ENCODE measurements at places on chromosomes 6 and 20.

- DNase-seq, result no peak
Observed at GRCh38 chr20:19926591-19926990, 90.6 kb upstream of the NAA20 start.

DNA sequence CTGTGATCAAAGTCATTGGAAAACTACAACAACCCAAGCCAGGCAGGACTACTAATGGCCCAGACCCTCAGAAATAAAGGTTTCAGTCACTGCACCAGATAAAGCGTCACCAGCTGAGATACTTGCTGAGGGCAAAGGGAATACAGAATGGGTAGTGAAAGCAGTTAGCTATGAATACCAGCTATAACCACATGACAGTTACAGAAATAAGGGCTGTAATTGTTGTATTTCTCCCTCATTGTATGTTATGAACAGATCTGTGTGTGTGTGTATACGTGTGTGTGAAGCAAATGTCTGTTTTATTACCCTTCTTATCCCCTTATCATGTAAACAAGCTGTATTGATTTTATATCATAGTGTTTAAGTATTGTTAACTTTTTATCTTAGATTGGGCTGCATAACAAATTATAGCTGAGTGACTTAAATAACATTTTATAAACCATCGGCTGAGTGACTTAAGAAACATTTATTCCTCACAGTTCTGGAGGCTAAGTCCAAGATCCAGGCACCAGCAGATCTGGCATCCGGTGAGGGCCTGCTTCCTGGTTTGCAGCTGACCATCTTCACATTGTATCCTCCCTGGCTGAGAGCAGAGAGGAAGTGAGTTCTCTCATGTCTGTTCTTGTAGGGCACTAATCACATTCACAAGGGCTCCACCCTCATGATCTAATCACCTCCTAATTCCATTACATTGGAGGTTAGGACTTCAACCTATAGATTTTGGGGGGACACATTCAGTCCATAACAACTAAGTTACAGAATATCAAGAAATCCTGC, 46.0 kb upstream of the VSX1 start:
- no peak for DNase-seq

DNA sequence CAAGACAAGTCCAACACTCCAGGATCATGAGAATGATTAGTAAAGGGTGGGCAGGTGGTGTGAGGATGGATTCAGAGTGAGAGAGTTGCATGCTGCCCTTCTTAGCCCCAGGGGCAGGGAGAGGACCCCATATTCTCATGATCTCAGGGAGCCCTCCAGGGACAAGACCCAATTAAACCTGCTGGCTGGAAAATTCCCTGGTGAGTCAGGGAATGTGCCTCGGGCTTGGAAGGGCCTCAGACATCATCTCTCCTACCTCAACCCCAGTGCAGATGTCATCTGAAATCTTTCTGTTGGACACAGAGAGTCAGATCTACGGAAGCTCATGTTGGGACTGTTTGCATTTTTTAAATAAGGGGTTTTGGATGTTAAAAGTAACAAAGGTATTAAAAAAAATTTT, 9.2 kb upstream of the SIRPD start:
- peak; percentile 0 for DNase-seq

GRCh38 chr6:16367571-16367970, 129.2 kb downstream of the GMPR start:
- no peak for DNase-seq

- DNase-seq, result peak; percentile 36
Observed at GRCh38 chr6:157798851-157799250, 24.2 kb upstream of the SNX9 start.

GRCh38 chr20:49824206-49824605, 11.6 kb downstream of the SLC9A8 start:
- no peak for DNase-seq

DNA sequence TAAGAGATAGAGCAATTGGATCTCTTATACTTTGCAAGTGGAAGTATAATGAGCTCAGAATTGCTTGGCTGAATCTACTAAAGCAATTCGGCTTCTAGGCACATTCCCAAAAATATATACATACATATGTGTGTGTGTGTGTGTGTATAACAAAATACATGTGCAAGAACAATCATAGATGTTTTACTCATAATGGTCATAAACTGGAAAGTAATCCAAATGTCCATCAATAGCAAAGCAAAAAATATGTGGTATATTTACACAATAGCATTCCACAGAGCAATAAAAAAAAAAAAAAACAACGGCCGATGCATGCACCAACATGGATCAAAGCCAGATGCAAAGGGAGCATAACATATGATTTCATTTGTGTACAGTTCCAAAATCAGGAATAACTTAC, 707.9 kb downstream of the RFPL4B start:
- no peak for DNase-seq

DNA sequence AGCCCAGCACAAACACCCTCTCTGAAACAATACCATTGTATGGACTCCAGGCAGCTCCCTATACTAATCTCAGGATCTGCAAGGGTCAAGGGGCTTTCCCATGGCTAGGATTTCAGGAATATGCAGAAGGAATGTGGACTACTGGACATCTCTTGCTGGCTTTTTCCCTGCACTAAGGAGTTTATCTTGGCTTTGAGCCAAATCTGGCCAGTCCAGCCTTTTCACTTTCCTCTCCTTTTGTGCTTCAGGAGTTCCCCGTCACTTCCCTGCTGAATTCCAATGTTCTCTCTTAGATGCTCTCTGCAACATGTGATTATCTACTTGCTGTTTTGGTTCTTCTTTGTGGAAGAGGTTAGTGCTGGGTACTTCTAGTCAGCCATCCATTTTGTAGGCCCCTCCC, 568.2 kb downstream of the HDGFL1 start:
- no peak for DNase-seq

- DNase-seq, result peak; percentile 37
Observed at GRCh38 chr6:108846628-108847027, 1.6 kb upstream of the ARMC2 start.

GRCh38 chr6:130970839-130971410, 92.1 kb downstream of the EPB41L2 start:
- DNase-seq, result no peak

GRCh38 chr6:45663251-45664221, 285.8 kb upstream of the SUPT3H start:
- DNase-seq, result no peak

GRCh38 chr20:40562031-40562430, 127.0 kb downstream of the MAFB start:
- peak; percentile 75 for DNase-seq

DNA sequence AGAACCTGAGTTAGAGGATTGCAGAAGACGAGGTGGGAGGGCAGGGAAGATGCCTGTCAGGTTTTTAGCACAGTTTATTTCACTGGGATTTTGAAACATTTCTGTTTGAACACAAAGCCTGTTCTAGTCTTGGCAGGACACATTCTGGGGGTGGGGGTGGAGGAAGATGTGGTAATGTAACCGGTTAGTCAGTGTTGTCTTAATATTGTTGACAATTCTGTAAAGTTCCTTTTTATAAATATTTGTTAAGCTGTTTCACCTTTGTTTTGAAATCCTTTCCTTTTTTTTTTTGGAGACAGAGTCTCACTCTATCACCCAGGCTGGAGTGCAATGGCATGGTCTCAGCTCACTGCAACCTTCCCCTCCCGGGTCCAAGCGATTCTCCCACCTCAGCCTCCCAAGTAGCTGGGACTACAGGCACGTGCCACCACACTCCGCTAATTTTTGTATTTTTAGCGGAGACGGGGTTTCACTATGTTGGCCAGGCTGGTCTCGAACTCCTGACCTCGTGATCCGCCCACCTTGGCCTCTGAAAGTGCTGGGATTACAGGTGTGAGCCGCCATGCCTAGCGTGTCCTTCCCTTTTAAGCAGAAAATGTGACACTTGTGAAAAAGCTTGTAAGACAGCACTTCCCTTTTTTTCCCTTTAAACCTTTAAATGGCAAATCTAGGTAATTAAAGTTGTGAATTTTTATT, 20.2 kb downstream of the SLC9A8 start:
- peak; percentile 41 for DNase-seq

GRCh38 chr6:91994787-91995186, 1407.9 kb upstream of the MAP3K7 start:
- DNase-seq, result no peak

- DNase-seq, result no peak
Observed at GRCh38 chr6:74937936-74938335, 267.9 kb downstream of the COL12A1 start.

DNA sequence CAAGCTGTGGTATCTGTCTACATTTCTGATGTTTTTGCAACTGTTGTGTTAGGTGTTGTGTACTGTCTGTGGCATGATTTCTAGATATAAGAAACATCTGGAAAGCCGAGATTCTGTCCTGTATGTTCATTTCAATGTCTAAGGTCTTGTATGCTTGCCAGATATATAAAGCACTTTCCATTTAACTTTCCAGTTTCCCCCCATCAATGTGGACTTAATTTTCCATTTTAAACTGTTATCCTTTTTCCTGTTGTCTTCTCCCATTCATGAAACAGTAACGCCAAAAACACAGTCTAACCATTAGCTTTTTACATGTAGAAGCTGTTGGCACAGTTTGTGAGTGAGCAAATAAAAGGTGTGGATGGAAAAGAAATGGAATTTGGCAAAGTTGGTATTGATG, 181.6 kb downstream of the FARS2 start:
- no peak for DNase-seq

DNA sequence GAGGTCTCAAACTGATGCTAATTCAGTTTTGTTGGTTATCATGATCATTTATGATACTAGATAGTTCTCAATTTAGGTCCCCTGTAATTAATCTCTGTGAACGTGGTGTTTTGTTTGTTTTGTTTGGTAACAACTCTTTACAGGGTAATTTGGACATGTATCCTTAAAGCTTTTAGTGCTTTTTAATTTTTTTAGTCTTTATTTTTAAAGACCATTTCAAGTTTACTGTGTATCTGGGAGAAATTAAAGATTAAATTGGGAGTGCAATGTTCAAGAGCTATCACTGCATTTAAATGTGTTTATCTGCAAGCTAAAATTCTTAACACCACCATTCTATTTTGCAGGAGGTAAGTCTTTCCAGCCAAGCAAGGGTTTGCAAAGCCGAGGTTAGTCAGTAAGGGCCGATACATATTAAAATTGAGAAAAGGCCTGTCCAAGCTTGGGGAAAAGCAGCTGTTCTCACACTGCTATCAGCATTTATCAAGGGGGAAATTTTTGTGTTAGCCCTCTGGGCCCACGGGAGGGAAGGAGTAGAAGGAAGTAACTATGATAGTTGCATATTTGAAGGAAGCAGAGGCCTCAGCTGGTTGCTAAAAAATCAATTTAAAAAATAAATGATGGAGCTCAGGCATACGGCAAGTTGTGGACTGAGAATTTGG, 59.3 kb upstream of the ZNF217 start:
- DNase-seq, result peak; percentile 67

DNA sequence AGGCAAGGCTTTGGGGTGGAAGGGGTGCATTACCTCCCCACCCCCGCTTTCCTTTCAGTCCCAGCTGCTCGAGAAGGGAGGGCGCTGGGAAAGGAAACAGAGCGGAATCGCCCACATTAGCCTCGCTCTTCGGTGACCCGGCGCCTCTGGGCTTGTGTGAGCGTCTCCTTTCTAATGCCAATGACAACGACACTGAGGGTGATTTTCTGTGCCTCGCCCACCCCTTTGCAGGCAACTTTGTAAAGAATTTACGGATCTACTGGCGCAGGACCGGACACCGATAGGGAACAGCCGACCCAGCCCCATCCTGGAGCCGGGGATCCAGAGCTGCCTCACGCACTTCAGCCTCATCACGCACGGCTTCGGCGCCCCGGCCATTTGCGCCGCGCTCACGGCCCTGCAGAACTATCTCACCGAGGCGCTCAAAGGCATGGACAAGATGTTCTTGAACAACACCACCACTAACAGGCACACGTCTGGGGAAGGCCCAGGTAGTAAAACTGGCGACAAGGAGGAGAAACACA, 24.3 kb downstream of the TFAP2B start:
- DNase-seq, result no peak

Data from NB4 (cell line).